ENCODE measurements at places on chromosomes 2 and 18.

GRCh38 chr2:219627103-219628100 is at the start of gene SLC4A3:
TSS of gene SLC4A3 (plus strand) at chr2:219627630. CDS start at chr2:219627993, 363 bp downstream.
- peak; percentile 39 for DNase-seq

GRCh38 chr2:207953354-207953753 is 72.0 kb downstream of the PLEKHM3 start:
- DNase-seq, result no peak

GRCh38 chr2:213376644-213377043 is 92.4 kb downstream of the SPAG16 start:
- DNase-seq, result no peak

GRCh38 chr2:53768242-53768542 is 588 bp downstream of the CHAC2 start:
- DNase-seq, result peak; percentile 81

GRCh38 chr18:63828656-63829055 is 53.4 kb downstream of the SERPINB7 start:
- peak; percentile 34 for DNase-seq

- peak; percentile 90 for DNase-seq
Observed at GRCh38 chr18:59900222-59901128, 679 bp downstream of the PMAIP1 start.

- no peak for DNase-seq
Observed at GRCh38 chr2:110881908-110882307, 149.5 kb downstream of the ACOXL start.

GRCh38 chr2:86105969-86106945 is at the start of gene PTCD3:
TSS of gene PTCD3 (plus strand) at chr2:86106235. CDS start at chr2:86106248, 13 bp downstream.
- DNase-seq, result peak; percentile 99

DNA sequence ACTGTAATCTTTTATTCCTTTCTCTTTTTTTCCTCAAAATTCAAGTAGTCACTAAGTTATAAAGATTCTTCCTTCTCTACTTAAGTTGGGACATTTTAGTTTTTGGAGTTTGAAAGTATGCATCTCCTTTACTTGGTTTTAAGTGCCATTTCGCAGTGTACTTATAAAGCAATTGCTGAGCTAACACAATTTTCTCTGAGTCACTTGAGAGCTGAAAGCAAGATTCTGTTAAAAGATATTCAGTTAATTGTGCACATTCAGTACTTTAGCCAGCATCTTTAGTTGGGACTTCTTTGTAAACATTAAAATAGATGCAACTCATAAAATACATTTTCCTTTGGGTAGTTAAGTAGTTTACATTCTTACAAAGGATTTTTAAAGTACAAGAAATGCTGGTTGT is 136.0 kb downstream of the GFPT1 start:
- no peak for DNase-seq

DNA sequence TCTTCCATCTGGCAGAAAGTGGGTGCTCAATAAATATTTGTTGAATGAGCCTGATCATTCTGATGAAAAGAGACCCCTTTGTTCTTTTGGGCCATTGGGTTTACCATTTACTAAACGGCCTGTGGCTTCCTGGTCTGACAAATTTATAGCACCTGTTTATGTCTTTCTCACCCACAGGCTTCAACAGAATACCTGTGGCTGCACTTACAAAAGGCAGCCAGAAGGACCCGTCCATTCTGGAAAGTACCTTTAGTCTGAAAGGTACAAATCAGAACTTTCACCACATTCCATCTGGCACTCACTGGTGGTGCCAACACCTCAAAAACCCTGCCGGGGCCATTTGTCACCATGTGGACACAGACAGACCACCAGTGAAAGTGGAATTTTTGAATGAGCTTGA is 167.5 kb downstream of the ETAA1 start:
- DNase-seq, result no peak

DNA sequence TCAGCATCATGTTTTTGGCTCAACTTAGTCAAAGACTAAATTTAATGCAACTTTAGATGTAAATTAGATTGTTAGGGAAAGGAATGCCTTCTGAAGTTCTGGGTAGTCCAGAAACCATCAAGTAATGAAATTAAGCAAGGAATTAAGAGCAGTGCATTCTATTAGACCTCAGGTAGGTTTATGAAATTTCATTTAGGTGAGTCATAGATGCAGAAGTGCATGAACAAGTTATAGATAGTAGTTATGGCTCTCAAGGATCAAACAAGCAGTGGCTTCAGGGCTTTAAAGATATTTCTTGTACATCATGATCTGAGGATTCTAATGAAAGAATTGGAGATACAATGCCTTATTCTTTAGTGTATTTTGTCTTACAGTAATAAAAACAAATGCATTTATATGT is 25.4 kb upstream of the SPOPL start:
- DNase-seq, result no peak

DNA sequence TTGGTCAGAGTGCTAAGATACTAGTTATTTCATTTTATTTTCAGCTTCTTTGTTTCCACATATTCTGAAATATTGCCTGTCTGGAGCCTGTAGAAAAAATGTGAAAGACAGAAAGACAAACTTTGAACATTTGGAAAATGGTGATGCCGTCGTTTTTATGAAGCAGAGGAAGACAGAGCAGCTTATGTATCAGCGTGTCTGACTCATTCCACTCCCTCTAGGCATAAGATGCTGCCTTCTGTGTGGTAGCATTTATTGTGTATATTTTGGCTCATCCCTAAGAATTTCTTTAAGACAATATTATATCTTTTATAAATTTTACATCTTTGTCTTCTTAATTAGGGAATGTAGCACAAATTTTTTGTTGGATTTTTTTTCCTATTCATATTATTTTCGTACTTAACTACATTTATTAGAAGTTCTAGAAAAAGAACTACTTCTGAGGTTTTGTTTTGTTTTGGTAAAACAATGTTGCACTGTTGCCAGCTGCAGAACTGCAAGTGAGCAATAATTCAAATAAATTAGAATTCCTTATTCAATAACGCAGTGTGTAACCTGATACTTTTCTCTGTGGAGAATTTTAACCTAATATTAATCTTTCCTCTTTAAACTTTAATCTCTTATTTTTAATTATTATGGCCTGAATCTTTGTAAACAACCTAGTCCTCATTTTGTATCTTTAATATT is 300.4 kb downstream of the ZNF407 start:
- DNase-seq, result no peak

GRCh38 chr2:206084439-206084869 is 1.5 kb downstream of the INO80D start:
- peak; percentile 61 for DNase-seq

DNA sequence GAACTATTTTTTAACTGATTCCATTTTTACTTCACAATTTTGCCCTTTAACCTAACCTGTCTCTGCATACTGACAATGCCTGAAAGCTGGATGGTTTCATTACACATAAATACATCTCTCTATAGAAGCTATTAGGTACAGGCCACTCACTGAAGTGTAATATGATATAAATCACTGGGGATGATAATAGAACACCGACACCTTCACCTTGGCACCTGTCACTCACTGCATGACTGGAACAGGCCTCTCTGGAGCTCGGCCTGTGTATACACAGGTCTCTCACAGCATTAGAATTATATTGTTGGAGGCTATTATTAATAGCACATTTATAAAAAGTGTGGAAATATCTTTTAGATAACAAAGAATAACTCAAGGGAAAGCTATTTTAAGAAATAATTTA is 138.2 kb downstream of the TMEM131 start:
- DNase-seq, result no peak

DNA sequence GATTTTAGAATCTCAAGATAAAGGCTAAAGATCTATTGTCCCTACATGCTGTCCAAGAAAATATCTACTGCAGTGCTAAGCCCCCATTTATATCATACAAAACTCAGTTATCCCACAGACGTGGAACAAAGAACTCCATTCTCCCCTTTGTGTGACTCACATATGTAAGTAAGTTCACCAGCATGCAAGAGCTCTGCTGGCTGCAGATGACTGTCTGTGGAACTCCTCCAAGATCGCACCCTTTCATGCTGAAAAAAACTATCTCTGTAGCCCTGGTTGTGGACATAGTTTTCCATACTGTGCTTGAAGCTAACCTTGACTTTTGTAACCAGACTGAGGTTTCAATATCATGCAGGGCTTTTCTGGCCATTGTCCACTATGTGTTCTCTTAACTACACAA is 207.1 kb downstream of the ZNF521 start:
- DNase-seq, result no peak

DNA sequence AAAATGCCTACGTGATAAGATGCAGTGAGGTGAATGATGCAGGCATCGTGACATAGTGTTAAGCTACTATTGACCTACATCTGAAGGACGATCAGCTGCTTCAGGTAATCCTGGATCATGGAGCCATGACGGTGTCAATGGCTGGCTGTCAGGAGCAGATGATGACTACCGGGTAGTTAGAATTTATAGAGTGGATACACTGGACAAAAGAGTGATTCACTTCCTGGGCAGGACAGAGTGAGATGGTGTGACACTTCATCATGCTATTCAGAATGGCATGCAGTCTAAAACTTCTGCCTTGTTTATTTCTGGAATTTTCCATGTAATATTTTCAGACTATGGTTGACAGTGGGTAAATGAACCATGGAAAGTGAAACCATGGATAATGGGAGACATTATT is 29.5 kb downstream of the METTL8 start:
- DNase-seq, result no peak

GRCh38 chr18:7338846-7339245 is 108.0 kb downstream of the LRRC30 start:
- DNase-seq, result no peak

DNA sequence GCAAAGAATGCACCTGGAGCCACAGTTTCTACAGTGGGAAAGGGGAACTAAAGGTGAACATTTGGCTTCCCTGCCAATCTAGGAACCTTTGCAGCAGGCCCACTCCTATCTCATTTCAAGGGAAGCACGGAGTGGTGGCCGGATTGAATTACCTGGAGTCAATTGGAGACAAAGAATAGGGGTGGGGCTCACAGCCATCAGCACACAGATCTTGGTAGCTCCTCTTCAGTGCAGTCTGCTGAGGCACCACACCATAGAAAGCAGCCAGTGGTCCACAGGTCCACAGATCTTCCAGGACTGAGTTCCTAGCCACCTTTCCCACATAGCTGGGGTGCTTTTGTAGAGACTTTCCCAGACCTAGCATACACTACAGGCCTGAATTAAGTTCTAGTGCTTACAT is 43.5 kb upstream of the NXPH2 start:
- DNase-seq, result no peak

DNA sequence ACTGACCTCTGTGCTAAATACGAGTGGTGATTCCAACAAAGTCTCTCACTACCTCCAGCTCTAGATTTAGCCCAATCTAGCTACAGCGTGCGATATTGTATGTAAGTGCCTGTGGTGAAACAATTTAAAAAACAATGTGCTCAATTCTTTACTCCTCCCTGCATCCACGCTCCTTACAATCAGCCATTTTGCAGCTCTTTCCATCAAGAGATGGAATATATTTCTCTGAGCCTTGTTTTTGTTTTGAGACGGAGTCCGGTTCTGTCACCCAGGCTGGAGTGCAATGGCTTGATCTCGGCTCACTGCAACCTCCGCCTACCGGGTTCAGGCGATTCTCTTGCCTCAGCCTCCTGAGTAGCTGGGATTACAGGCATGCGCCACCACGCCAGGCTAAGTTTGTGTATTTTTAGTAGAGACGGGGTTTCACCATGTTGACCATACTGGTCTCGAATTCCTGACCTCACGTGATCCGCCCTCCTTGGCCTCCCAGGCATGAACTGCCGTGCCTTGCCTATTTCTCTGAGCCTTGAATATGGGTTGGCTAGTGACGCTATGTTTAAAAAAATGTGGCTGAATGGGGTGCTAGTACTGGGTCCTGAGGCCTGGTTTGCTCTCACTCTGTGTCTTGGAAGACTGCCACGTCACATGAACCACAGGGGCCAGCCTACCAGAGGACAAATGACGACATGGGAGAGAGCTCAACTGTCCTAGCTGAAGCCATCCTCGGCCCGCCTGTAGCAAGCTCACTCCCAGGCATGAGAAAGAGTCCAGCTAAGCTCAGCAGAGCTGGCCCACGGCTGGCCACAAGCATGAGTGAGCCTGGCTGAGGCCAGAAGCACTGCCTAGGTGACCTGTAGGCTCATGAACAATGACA is 14.8 kb downstream of the WDFY1 start:
- DNase-seq, result peak; percentile 66

GRCh38 chr2:166519391-166519962 is 25.4 kb upstream of the SCN7A start:
- DNase-seq, result no peak

- DNase-seq, result peak; percentile 15
Observed at GRCh38 chr2:44389895-44390294, 28.1 kb downstream of the CAMKMT start.

- peak; percentile 54 for DNase-seq
Observed at GRCh38 chr2:69390471-69390870, 3.4 kb upstream of the GFPT1 start.

- DNase-seq, result no peak
Observed at GRCh38 chr2:69143748-69144360, 130.9 kb downstream of the ANTXR1 start.

- DNase-seq, result no peak
Observed at GRCh38 chr18:31102025-31102684, at the start of gene DSC2. TSS of gene DSC2 (minus strand) at chr18:31102421. CDS start at chr18:31101971, 450 bp downstream.

- DNase-seq, result no peak
Observed at GRCh38 chr2:97851172-97851571, 137.8 kb downstream of the ZAP70 start.

GRCh38 chr2:165953306-165953654 is 296 bp downstream of the TTC21B start:
- no peak for DNase-seq

GRCh38 chr2:44097322-44097907 is 71.3 kb upstream of the PPM1B start:
- no peak for DNase-seq

Data from hematopoietic multipotent progenitor cell treated with erythropoietin and hydrocortisone succinate and interleukin-3 and kit ligand, for 4 days (in vitro differentiated cells).